ENCODE measurements at places on chromosomes 12 and 14. TPM values are rescaled to one million over a fixed set of nuclear protein-coding genes. Genes with fewer than 3 reads are reported as not detected.

DNA sequence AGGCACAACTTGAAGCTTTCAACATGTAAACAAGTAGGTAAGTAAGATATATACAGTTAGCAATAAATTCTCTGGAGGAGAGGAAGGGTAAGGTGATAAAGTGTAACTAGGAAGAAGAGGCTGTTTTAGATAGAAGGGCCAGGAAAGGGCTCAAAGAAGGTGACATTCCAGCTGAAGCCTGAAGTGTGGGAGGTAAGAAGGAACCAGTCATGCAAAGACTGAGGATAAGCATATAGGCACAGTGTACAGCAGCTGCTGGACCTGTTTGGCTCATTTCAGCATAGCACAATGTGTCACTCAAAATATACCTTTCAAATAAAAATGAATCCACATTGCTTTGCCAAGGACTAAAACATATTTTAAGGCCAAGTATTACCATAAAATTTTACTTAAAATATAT lies 28.6 kb upstream of the ARL1 start:
- H3K27ac ChIP-seq: no peak overlapping the region
- no peak overlapping the region for H3K4me3 ChIP-seq
- H3K27me3 ChIP-seq: no peaks in the 10 kb centered on the region

SLC2A14 gene
- 7.9 TPM for total RNA-seq

DNA sequence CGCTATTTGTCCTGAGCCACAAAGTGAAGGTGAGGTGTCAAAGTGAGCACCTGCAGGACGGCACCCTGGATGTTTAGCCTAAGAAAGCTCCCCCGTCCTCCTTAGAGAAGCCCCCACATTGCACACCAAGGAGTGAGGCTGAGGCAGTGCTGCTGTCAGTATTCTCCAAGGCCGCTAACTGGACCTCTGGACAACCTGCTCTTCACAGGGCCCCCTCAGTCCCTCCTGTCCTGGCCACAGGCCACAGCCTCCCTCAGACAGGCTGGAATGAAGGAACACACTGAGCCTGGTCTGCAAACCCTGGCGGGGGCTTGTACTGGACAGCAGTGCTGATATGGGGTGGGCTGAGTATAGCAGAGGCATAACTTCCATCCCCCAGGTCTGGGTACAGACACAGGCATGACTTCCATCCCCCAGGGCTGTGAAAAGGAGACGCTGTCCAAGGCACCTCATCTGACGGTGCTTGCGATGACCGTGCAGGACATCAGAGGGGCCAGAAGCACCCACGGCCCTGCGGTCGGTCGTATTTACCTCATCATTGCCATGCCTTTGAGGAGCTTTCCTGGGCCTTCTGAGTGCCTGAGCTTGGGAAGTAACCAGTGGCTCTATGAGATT lies 82.4 kb upstream of the DIO3 start:
- no peak overlapping the region for H3K27ac ChIP-seq
- H3K4me3 ChIP-seq: no peak overlapping the region
- no peak for DNase-seq

DNA sequence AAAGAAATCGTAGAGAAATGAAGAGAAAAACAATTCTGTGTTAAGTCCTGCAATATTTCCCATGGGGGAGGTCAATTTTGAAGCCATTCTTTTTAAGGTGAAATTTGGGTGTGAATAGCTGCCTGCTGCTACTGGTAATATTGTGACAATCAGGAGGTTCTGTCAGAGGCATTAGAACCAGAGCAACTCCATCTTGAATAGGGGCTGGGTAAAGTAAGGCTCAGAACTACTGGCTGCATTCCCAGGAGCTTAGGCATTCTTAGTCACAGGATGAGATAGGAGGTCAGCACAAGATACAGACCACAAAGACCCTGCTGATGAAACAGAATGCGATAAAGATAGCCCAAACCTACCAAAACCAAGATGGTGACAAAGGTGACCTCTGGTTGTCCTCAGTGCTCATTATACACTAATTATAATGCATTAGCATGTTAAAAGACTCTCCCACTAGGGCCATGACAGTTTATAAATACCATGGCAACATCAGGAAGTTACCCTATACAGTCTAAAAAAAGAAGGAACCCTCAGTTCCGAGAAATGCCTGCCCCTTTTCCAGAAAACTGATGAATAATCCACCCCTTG lies 24.8 kb upstream of the MTHFD1 start:
- H3K27ac ChIP-seq: no peak overlapping the region
- DNase-seq: no peak
- H3K4me1 ChIP-seq: no peaks in the 10 kb centered on the region
- H3K4me3 ChIP-seq: no peak overlapping the region
- H3K27me3 ChIP-seq: no peaks in the 10 kb centered on the region

DNA sequence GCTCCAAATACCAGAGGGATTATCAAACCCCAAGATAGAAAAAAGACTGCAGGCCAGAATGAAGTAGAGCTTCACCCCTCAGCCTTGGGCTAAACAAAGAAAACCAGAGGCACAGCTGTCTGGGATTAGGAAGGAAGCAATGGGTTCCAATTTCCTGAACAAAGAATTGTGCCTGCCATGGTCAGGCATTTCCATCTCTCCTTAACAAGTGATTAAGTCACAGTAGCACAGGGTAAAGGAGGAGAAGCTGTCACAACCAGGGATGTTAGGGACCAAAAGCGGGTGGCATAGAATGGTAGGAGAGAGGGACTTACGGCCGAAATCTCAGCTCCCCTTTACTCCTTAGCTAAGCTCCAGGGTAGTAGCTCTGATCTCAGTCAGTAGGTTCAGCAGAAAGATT lies 33.9 kb downstream of the SPTLC2 start:
- peaks cover 3% of the 10 kb centered on the region for H3K36me3 ChIP-seq
- H3K27ac ChIP-seq: no peak overlapping the region
- no peaks in the 10 kb centered on the region for H3K27me3 ChIP-seq
- H3K4me1 ChIP-seq: peaks cover 15% of the 10 kb centered on the region

GLIPR1L2 gene
- 1.7 TPM for total RNA-seq

GRCh38 chr14:75223664-75224154 lies 47.3 kb upstream of the TMED10 start:
- H3K27me3 ChIP-seq: no peaks in the 10 kb centered on the region
- H3K4me1 ChIP-seq: peaks cover 34% of the 10 kb centered on the region
- no peak overlapping the region for H3K4me3 ChIP-seq

DNA sequence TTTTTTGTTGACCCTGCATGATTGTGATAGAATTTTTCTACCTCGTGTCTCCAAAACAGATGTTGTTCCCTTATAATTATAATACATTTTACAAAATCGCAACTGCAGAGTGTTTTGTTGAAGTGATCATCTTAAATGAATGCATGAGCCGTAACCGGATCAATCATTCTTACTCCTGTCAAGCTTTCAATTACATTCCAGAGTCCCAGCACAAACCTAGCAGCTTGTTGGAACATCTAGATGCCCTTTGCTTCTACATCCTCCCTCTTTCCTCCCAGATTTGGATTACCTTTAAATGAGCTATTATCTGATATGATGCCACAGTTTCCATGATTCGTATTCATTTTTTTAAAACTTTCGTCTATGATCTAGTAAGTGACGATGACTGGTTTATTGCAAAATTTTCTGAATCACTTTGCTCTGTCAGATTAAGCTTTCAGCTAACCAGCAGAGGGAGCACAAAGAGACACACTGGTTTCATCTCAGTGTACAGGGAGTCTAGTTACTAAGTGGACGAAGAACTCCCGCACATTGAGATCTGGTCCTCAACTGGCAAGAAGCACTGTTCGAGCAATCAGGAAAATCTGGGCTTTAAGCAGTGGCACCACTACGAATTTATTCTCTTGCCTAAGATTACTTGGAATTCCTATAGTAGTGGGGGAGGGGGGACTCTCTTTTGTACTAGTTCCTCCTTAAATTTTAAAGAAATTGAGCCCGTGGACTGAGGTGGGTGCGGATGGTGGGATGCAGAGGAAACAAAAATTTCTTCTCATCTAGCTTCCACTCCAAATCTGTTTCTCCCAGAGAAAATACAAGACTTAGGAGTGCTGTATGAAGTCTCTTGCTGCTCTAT lies 40.9 kb downstream of the TSHR start:
- H3K27me3 ChIP-seq: peaks cover 17% of the 10 kb centered on the region
- H3K4me1 ChIP-seq: no peaks in the 10 kb centered on the region
- no peak overlapping the region for H3K27ac ChIP-seq

DNA sequence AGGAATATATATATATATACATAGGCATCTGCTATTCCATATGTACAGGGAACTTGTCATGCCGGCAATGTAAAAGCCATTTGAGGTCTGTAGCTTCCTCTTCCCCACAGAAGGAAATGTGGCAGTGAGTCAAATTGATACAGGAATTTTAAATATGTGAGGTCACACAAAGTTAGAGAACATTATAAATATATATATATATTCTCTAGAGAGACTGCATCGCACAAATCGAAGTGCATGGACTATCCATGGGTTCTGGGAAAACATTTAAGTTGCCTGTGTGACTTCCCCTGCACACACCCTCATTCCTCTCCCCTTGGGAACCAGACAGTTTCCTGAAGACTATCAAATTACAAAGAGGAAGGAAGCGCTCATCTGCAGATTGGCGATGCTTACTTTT lies 100.9 kb upstream of the CCDC91 start:
- H3K4me3 ChIP-seq: no peak overlapping the region
- H3K27me3 ChIP-seq: peaks cover under 1% of the 10 kb centered on the region

GRCh38 chr12:7035463-7035862 lies 17.2 kb upstream of the LPCAT3 start:
- H3K27ac ChIP-seq: no peak overlapping the region
- no peak overlapping the region for H3K4me3 ChIP-seq
- no peaks in the 10 kb centered on the region for H3K4me1 ChIP-seq
- no peak for DNase-seq
- no peaks in the 10 kb centered on the region for H3K27me3 ChIP-seq

DNA sequence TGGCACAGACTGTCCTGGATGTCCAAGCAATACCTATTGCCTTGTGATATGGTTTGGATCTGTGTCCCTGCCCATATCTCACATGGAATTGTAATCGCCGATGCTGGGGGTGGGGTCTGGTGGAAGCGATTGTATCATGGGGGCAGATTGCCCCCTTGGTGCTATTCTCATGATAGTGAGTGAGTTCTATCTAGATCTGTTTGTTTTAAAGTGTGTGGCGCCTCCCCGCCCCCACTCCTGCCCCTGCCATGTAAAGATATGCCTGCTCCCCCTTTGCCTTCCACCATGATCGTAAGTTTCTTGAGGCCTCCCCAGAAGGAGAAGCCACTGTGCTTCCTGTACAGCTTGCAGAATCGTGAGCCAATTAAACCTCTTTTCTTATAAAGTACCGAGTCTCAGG lies 16.8 kb upstream of the LRRC10 start:
- H3K4me3 ChIP-seq: no peak overlapping the region
- H3K36me3 ChIP-seq: no peaks in the 10 kb centered on the region
- no peak for DNase-seq
- H3K27ac ChIP-seq: no peak overlapping the region
- no peaks in the 10 kb centered on the region for H3K27me3 ChIP-seq
